ENCODE measurements at places on chromosomes 12 and 14.

- no peak for DNase-seq
Observed at GRCh38 chr12:122310626-122311333, 44.5 kb upstream of the VPS33A start.

GRCh38 chr12:54128416-54128815, 60.4 kb downstream of the SMUG1 start:
- no peak for DNase-seq

DNA sequence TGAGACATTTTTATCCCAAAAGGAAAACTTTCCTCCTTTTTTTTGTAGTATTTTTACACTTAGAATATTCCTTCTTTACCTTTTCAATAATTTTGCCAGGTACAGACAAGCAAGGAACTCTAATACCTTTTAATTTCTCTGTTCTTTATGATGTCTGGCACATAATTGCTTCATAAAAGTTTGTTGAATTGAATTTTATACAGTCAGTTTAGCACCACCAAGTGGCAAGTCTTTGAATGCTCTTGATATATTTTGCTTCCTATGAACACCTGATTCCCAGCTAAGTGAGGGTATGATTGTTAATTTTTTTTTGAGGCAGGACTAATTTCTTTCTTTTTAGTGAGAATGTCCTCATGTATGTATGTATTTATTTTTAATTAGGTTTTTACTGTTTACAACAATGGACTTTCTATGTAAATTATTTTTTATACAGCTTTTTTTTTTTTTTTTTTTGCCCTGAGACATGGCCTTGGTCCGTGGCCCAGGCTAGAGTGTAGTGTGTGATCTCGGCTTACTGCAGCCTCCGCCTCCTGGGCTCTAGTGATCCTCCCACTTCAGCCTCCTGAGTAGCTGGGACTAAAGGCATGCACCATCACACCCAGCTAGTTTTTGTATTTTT, 6.9 kb downstream of the TBC1D15 start:
- DNase-seq = peak; percentile 19

DNA sequence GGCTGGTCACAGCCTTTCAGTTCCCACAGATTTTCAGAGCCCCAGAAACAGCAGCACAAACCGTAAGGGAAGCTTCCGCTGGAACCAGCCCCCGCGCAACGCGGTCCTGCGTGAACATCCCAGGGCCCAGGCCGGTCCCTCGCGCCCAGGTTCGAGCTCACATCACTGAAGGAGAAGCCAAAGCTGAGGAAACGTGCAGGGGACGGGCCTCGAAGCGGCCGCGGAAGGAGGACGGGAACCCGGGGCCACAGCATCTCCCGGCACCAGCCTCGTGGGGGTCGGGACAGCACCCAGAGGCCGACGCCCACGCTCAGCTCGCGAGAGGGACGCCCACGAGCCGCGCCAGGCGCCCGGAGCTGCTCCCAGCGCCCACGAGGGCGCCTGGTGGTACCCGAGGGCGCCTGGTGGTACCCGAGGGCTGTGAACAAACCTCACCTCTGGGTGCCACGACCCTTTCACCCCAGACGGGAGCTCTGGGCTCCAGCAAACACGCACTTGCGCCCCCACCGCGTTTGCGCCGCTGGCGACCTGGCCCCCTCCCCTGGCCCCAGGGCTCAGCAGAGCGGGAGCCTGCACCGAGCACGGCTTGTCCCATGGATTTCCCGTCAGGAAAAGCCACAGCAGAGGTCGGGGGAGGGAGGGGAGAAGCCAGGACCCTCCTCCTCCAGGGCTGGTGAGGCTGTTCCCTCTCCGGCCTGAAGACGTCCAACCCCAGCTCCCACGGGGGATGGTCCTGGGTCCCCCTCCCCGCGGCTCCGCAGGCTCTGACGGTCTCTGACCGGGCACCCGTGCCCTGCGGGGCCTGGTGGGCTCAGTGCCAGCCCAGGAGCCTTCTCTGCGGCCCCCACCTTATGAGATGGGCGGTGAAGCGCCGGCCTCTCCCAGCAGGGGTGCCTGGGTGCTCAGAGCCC, 6.9 kb downstream of the LRCOL1 start:
- no peak for DNase-seq

DNA sequence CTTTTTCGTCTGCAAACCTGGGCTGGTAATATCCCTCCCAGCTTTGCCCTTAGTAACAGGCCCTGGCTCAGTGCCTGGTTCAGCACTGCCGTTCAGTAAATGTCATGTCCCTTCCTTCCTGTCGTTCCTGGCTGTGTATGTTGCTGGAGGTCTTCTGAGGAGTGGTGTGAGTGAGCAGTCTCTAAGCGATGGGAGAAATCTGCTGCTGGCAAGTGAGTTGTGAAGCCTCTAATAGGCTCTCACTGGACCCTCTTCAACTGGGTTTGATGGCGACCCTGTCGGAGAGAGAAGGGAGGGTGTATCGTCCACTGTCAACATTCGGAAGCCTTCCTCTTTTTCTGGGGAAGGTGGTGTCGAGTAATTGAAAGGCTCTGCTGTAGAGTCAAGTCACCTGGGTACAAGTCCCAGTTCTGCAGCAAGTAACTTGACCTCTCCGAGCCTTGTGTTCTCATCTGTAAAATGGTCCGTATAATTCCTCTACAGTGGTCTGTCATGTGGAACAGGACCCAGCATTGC, 62.8 kb downstream of the HRK start:
- DNase-seq = no peak

DNA sequence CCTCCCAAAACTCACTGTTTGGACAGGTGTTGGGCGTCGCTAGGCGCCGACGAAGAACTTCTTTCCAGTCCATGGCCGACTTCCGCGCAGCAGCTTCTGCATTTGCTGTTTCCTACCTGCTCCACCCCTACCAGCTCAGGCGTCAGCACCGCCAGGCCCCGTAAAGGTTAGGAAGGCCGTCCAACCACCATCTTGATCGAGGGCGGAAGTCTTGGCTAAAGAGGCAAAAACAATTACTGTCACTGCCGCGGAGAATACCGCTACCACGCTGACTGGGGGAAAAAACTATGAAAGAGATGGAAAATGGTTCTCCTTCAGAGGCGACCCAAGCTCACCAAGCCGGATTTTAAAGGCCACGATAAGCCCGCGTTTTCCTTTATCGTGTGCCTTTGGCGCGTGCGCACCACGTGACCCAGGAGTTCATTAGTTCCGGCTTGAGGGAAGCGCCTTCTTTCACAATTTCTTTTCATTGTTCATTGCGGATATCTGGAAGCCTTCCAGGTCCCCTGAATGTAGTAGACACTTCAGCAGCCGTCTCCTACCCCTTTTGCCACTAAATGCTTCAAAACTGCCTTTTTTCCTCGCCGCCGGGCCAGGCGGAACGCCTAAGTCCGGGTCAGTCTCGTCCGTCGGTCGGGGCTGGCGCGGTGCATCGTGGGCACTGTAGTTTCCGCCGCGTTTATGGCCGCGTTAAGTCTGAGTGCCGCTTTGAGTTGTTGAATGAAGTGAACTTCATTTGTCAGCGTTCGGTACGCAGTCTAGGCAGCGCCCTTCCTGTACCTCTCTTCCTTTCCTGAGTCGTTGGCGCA, at the start of the genes PPP2R3C and PRORP:
PPP2R3C (minus strand) TSS at position 104 of the 809 bp plus-strand sequence; CDS start at position 73, 31 bp downstream.
PRORP (plus strand) TSS at position 666 of the 809 bp plus-strand sequence. CDS start 694 bp downstream, outside the sequence.
- peak; percentile 92 for DNase-seq

DNA sequence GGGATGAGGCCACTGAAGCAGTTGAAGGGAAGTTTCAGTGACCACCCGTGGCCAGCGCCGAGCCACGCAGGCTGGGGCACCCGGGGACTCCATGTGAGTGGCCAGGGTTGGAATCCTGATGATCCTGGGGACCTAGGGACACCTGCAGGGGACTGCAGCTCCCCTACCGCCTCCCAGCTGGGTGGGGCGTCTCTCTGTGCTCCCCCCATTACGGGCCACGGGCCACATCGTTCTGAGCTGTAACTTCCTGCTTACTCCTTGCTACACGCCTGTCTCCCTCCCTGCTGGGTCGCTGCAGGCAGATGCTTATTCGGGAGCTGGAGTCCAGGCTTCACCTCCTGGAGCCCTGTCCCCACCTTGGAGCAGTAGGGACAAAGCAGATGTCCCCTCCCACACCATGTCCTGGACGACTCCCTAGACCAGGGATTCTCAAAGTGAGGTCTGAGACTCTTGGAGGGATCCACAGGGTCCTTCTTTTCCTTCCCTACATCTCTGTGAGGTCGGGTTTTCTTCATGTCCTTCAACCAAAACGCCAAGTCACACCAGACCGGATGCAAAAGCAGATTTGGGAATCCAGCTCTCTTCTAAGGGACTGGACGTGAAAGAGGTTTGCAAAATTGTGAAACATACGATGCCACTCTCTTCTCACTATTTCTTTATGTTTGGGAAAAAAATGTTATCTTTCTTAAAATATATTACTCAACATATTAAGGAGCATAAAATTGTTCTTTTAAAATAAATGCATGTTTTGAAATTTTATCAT, 85.9 kb upstream of the NCOR2 start:
- DNase-seq = no peak

- no peak for DNase-seq
Observed at GRCh38 chr12:9180810-9181209, 27.4 kb downstream of the PZP start.

- DNase-seq = no peak
Observed at GRCh38 chr12:31896514-31897039, 62.6 kb upstream of the RESF1 start.

- no peak for DNase-seq
Observed at GRCh38 chr12:57461276-57461916, 1.8 kb downstream of the GLI1 start.

GRCh38 chr14:94555991-94556390, 5.3 kb upstream of the SERPINA4 start:
- no peak for DNase-seq

- no peak for DNase-seq
Observed at GRCh38 chr12:86719381-86719780, 463.2 kb upstream of the MGAT4C start.

DNA sequence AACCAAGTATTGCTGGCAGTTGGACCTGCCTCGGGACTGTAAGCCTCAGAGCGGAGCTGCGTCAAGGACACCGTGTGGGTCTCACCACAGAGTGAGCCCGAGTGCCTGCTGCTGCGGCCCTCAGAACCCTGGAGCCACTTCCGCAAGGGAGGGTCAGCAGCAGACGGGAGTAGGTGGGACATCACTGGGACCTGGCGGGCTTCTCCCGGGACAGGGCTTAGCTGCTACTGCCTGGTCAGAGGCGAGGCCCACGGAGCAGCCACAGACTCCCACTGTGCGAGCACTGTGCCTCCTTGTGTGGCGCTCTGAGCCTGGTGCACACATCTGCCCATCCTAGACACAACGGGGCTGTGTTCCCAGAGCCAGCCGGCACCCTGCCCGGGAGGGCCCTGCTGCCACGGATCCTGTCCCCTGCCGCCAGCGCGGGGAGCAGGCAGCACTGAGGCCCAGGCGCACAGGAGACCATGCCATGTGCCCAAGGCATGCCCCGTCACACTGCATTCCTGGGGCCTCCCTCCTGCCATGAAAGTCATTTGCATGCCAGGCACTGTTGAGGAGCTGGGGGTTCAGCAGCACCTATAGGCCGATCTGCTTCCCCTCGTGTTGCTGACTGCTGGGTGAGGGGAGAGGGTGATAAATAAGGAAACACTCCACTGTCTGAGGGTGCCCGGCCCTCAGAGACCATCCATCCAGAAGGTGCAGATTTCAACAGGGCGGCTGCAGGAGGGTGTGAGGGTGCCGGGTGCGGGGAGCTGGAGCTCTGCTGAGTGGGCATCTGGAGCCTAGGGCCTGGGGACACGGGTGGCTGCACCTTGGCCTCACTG, 10.0 kb downstream of the HIP1R start:
- DNase-seq = no peak

GRCh38 chr12:101338087-101338486, 58.2 kb downstream of the UTP20 start:
- no peak for DNase-seq

DNA sequence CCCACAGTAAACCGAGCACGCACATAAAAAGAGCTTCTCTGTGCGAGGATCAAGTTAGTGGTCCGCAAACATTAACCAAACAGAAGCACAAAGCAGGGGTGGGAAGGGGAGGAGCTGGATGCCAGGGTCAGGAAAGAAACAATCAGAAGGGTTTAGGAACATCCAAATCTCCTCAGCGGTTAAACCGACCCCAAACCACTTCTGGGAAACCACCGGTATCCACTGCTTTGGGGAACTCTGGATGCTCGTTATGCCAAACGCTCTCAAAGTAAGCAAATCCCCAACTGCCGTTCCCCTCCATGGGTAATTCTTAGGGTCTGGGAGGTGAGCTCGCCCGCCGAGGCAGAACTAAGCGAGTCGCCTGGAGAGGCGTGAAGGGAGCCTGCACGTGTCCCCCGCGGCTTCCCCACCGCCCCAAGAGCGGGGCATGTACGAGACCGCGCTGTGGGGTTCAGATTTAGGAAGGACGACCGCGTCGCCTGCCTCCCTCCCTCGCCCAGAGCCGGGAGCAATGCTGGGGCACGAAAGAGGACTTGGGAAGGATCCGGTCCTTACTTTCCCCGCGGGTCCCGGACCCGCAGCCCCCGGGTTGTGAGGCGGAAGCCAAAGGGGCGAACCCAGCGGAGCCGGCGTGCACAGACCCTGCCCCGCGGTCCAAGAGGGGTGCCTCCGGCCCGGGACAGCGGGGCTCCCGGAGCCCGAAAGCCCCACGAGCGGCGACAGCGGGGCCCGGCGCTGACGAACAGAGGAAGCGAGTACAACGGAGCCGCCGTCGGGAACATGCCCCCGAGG, 711 bp downstream of the SBNO1 start:
- no peak for DNase-seq

- peak; percentile 87 for DNase-seq
Observed at GRCh38 chr12:67647799-67648520, 585 bp upstream of the DYRK2 start.
